ENCODE measurements at places on chromosomes 11 and 22.

GRCh38 chr11:122024278-122024677 lies 91.7 kb downstream of the BLID start:
- DNase-seq, result no peak

DNA sequence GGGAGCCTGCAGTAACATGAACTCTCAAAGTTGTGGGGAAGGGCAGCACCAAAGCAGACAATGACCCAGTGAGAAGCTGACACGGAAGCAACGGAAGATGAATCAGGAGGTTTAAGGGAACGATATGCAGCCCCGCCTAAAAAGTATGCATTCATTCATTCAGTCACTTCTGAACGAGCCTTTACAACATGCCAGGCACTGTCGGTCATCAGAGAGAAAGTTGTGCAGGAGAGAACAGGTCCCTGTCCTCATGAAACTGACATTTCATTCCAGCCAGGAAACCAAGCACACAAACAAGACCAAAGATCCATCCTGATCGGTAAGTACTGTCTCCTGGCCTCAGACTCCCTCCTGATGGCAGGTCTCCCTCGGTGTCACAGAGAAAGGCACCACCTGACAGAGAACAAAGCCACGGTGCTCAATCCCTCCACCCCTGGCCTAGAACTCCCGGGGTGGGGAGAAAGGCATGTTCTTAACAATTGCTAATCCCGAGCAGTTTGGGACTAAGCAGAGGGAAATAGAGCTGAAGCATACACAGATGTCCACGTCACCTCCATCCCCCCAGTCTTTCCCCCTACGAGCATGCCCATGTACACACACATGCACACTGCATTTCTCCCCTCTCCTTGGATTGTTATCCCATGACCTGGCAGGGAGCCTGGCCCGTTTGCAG lies 49.3 kb downstream of the LRFN4 start:
- DNase-seq, result peak; percentile 62

- no peak for DNase-seq
These were observed 1.5 kb downstream of the LMF2 start for GRCh38 chr22:50505776-50506610.

DNA sequence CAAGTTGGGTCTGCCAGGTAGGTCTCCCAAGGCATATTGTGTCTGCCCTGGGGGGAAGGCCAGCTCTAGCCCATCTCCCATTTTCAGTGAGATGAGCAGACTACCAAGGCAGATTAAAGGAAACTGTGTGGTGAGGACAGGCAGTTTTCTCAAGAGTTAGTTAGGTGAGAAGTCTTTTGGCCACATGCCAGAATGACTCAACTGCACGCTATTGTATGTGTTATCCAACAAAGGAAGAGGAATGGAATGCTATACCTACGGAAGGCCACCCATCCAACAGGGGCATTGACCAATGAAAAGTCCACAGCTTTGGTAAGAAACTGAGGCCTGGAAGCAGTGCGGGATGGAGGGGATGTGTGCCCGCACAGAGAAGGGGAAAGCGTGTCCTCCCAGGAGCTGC lies 941.7 kb downstream of the NTM start:
- no peak for DNase-seq

- DNase-seq, result no peak
These were observed 409.5 kb downstream of the MIAT start for GRCh38 chr22:27066856-27067255.

Data from left hindlimb (tissue), 1 donor.